ENCODE measurements at places on chromosomes 3 and 15.

- no peak for DNase-seq
Observed at GRCh38 chr3:118488732-118489131, 545.9 kb downstream of the IGSF11 start.

- DNase-seq: no peak
Observed at GRCh38 chr15:38576837-38577236, 12.2 kb upstream of the RASGRP1 start.

DNA sequence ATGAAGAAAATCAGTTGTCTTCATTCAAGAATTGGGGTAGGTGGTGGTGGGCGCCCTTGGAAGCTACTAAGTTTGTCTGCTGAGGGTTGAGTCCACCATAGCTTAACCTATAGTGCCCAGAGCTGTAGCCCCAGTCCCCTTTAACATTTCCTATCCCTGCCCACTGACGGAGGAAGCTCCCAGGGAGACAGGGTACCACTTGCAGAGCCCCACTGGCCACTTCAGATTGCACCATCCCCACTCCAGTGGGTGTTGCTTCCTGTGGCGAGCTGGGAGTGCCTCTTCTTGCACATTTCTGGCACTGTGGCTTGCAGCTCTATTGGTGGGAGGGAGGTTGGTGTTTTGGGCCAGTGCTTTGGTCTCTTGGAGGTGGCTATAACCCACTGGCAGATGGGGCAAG lies 2.7 kb downstream of the PXYLP1 start:
- DNase-seq: no peak

GRCh38 chr15:62823561-62823960 lies 219.0 kb upstream of the TPM1 start:
- no peak for DNase-seq

- DNase-seq: no peak
Observed at GRCh38 chr3:46480491-46481195, 15.9 kb upstream of the LTF start.

GRCh38 chr15:43220991-43221403 lies at the start of gene EPB42:
EPB42 (minus strand) TSS chr15:43221018; CDS start chr15:43220825, 193 bp downstream.
- no peak for DNase-seq

DNA sequence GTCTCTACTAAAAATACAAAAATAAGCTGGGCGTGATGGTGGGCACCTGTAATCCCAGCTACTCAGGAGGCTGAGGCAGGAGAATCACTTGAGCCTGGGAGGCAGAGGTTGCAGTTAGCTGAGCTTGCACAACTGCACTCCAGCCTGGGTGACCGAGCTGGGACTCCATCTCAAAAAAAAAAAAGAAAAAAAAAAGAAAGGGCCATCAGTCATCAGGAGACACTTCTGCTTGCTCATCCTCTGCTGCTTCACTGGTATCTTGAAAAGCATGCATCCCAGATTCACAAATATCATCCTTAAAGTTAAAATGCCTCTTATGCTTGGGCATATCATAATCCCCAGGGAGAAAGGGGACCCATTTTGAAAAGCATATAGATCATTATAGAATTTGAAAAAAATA lies 176.6 kb upstream of the NR2F2 start:
- DNase-seq: no peak

DNA sequence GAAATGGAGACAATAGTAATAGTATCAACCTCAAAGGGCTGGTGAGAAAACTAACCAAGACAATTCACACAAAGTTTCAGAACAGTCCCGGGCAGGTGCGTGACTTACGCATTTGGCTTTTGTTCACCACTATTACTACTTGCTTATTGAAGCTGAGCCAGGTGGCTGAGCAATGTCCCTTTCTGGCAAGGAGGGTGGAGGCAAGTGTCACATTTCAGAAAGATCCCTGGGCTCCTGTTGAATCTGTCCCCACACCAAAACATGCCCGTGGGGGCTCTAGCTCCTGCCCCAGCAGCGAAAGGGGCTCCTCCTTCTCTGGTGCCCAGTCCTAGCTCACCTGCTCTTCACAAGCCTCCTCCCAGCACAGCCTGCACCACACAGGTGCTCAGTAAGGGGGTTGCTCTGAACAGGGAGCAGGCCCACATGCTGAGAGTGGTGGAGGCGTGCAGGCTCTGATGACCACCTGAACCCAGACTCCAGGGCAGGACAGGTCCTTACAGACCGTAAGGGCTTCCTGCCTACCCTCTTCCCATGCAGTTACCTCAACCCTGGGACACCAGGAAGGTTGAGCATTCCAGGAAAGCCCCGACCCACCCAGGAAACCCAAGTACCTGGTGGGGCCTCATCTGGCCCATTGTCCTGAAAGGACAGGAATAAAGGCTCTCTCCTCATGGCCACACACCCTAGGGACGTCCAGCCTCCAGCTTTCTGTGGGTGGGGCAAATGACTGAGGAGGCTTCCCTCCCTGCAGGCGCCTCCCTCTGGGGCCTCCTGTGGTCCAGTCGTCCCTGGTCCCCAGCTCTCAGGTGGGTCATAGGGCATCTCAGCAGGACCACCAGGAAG lies 32.6 kb downstream of the SEMA7A start:
- no peak for DNase-seq

DNA sequence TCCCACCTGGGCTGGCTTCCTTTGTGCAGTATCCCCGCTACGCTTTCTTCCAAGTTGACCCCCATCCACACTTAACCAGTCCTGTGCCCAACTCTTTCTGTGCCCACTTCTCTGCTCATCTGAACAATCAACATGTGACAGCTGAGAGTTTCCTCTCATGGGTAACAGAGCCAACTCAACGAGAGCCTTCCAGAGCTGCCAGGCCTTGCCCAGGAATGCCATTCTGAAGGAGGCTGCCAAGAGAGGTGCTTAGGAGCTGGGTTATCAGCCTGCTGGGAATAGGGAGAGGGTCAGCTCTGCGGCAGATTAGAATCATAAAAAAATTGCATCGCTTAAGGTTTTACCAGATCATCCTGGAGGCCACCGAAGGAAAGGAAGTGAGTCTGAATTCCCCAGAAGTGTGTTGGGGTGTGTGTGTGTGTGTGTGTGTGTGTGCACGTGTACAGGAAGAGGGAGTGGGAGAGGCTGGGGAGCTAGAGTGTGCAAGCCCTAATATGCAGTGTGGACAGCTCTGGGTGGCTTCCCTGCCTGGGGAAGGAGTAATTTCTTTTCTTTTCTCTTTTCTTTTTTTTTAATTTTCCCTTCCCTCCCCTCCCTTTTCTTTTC lies 66.7 kb downstream of the ITGA11 start:
- peak; percentile 59 for DNase-seq

DNA sequence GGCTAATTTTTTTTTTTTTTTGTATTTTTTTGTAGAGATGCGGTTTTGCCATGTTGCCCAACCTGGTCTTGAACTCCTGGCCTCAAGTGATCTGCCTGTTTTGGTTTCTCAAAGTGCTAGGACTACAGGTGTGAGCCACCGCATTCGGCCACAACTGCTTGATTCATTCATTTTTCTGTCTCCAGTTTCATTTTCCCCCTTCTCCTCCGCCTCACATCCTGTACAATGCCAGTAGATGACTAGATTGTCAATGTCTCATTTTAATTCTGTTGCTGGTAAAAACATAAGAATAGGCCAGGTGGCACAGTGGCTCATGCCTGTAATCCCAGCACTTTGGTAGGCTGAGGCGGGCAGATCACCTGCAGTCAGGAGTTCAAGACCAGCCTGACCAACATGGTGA lies 12.0 kb upstream of the ZNF592 start:
- DNase-seq: no peak

DNA sequence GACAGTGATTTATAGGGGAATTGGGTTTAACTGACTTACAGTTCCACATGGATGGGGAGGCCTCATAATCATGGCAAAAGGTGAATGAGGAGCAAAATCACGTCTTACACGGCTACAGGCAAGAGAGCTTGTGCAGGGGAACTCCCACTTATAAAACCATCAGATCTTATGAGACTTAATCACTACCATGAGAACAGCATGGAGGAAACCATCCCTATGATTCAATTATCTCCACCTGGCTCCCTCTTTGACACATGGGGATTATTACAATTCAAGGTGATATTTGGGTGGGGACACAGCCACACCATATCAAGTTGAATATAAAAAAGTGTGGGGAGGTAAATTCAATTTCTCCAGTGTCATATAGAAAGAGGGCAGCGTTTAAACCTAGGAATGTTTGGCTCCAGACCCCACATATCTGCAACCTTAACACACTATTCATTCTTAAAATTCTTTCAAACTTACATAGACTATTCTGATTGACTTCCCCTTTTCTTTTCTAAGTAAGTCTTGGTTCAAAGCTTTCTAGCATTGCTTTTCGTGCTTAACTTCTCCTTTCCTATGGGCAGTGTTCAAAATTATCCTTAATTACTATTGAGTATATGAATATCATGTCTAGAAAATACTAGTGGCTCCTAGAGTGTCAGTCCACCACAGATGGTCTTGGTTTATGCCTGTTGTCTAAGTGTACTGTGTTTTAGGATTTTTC lies 446.7 kb upstream of the GBE1 start:
- no peak for DNase-seq

DNA sequence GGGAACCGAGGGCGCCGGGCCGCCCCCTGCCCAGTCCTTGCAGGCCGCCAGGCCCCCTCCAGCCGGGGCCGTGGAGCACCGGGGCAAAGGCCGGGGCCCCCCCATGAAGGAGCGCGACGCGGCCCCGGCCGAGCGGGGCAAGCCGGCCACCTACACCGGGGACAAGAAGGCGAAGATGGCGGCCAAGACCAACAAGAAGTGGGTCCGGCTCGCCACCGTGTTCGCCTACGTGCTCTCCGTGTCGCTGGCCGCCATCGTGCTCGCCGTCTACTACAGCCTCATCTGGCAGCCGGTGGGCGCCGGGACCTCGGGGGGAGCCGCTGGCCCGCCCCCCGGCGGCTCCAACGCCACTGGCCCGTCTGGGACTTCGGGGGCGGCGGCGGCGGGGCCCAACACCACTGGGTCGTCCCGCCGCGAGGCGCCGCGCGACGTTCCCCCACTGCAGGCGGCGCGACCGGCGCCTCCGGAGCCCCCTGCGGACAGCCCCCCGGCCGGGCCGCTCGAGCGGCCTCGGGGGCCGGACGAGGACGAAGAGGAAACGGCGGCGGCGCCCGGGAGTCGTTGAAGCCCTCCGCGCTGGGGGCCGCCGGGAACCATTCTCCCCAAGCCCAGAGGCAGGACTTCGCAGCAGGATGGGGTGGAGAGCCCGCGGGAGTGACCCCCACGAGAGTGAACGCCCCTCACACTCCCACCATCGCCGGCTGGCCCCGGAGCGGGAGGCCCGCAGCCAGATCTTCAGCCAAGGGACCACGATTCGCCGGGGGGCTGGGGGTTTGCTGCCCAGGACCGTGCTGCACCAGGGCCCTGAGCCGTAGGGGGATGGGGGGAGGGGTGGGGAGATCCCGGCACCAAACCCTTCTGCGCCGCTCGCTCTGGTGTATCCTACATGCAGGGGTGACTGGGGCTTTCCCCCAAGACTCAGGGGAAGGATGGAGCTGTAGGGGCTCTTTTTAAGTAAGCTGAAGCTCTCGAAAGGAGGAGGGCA lies 753 bp downstream of the INAFM2 start:
- peak; percentile 68 for DNase-seq

DNA sequence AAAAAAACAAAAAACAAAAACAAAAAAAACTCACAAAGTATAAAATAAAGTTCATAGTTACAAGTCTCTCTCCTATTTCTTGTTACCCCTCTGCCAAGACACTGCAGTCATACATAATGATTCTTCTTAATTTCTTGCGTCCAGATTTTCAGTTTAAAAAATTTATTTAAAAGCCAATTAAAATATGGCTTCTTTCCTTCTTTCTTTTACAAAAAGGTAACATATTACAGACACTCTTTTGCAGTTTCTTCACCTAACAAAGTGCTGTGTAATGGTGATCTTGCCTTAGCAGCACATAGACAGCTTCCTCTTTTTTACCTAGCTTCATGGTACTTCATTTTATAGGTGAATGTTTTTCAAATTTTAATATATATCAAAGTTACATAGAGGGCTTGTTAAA lies 136.1 kb upstream of the SGO1 start:
- DNase-seq: no peak

DNA sequence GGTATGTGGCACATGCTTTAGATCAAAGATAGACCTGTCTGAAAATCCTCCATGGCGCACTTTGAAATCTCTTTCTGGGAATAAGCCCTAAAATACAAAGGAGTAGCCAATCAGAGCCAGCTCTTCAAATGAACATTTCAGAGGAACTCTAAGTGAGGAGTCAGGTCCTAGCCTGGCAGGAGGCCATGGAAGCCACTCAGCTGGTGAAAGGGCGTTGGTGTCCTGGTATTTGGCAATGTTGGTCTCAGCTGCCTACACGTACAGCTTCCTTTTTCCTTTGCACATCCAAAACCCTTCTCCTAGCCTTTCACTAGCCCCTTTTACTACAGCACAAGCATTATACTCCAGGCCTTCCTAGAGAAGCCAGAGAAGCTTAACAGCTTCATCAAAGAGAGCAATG lies 5.5 kb downstream of the WDR73 start:
- peak; percentile 84 for DNase-seq

GRCh38 chr15:89593018-89593417 lies 17.7 kb downstream of the TICRR start:
- DNase-seq: no peak

DNA sequence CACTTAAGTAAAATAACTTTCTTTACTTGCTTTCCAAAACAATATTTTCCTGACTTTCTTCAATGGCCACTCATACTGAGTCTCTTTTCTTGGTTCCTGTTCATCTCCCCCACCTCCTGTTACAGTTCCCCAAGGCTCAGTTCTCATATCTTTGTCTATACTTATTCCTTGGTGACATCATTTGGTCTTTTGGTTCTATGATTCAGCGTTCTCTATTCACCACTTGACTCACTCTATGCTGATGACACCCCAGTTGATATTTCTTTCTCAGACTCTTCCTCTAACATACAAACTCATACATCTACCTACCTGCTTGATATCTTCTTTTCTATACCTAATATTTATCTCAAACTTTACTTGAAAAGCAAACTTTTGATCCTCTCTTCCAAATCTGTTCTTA lies 85.0 kb upstream of the P3H2 start:
- no peak for DNase-seq

- no peak for DNase-seq
Observed at GRCh38 chr3:141275032-141275422, 43.4 kb downstream of the PXYLP1 start.

DNA sequence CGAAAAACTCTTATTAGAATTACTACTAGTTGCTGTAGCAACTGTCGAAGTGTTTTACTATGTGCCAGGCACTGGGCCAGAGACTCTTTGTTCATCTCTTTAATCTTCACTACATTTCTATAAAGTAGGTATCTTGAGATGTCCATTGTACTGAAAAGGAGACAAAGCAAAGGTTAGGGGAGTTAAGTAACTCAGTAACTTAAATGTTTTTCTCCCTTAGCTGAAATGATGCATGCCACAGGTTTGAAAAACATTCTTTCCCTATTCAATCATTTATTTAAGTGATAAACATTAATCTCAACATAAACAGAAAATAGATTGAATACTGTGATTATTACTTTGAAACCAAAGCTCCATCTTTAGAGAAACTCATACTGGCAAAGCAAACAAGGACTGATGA lies 776.2 kb downstream of the FHIT start:
- DNase-seq: no peak

GRCh38 chr3:107436029-107436428 lies 58.8 kb downstream of the CCDC54 start:
- DNase-seq: no peak

- DNase-seq: peak; percentile 61
Observed at GRCh38 chr3:194476784-194477183, 10.0 kb downstream of the ATP13A3 start.
